ENCODE measurements at places on chromosomes 2 and 18.

GRCh38 chr2:31748041-31748440 is 167.3 kb upstream of the SRD5A2 start:
- no peak for DNase-seq

- DNase-seq: no peak
Observed at GRCh38 chr2:229150317-229150716, 120.8 kb downstream of the PID1 start.

DNA sequence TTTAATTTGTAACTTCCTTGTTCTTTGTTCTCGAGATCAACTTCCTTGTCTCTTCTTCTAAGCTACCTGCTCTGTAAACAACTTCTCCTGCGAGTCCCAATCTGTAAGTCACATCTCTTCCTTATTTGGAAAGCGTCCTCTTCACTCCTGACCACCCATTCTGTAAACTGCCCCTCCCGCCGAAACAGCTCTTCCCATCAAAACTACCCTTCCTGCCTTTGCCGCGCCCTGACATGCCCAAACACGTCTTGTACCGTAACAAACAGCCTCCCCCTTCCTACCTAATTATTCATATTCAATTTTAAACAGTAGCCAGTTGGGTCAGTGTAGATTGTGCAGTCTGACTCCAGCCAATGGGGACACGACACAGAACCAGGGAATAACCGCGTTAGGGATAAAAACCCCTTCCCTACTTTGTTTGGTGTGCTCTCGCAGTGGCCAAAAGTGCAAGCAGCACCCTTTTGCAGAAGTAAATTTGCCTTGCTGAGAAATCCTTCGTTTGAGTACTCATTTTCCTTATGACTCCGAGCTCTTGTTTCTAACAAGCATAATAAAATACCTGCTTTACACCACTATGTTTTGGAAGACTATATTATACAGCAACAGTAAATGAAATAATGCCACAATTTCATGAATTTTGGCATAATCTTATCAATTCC is 39.8 kb downstream of the PIAS2 start:
- no peak for DNase-seq

GRCh38 chr2:84970868-84971509 is at the start of gene KCMF1:
Gene KCMF1 (plus strand): TSS chr2:84971161. CDS start chr2:84971452, 291 bp downstream.
- DNase-seq: peak; percentile 68

- no peak for DNase-seq
Observed at GRCh38 chr18:14089191-14089590, 43.0 kb downstream of the ZNF519 start.

DNA sequence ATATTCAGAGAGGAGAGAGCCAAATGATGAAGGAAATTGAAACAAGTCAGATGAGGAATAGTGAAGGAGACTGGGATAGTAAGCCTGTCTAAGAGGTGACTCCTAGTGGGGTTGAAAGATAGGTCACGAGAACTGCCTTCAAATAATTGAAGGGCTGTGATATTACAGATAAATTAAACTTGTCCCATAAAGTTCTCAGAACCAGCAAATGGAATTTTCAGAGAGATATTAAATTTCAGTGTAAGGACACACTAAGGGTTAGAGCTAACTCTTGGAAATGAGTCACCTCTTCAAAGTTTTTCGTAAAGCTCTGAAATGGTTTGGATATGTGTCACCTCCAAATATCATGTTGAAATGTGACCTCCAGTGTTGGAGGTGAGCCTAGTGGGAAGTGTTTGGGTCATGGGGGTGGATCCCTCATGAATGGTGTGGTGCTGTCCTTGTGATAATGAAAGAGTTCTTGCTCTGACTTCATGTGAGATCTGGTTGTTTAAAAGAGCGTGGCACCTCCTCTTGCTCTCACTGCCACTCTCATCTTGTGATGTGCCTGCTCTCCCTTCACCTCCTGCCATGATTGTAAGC is 87.3 kb downstream of the BABAM2 start:
- no peak for DNase-seq

DNA sequence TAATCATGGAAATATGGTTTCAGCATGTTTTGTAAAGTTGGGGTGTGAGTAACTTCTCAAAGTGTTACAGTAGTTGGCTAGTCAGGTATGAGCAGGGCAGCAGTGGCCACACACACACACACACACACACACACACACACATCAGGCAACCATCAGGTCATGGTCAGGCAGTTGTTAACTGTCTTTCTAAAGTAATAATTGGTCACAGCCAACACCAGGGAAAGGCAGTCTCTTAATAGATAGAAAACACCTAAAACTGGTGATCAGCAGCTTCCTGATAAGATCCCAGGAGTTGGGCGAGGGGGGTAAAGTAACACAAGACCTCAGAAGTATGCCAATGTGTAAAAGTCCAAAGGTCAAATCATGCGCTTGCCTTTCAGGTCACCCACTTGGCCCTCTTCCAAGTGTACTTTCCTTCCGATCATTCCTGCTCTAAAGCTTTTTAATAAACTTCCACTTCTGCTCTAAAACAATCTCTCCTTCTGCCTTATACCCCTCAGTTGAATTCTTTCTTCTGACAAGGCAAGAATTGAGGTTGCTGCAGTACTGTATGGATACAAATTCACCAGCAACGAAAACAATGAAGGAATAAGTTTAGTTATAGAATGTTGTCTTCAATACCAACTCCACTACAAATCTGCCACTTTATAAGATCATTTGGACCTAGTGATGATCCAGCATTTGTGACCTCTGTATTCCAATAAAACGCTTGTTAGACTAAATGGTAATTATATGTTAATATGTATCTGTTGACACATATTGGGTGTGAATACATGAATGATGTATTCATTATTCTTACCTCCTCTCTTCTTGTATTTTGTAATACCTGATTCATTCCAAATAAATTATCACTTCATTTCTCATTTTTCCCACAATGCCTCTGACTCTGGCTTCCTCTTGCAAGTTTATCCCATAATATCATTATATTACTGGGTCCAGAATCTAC is 254.3 kb downstream of the METTL4 start:
- no peak for DNase-seq

- no peak for DNase-seq
Observed at GRCh38 chr2:207768168-207768865, 1.4 kb downstream of the FZD5 start.

DNA sequence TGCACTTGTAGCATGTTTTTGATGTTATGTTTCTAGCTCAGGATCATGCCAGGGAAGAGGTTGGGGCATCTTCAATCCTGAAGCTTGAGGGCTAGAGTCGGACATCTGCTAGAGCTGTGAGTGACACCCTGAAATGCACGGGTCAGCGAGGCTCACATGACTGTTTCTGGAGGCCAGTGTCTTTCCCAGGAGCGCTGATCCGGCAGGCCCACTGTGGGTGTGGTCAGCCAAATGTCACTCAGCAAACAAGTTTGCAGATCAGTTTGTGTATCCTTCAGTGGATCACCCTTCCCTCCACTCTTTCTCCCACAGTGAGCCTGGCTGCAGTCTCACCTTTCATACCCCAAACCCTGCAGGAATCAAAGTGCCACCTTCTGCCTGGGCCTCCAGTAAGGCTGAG is 23.0 kb upstream of the ARHGEF4 start:
- DNase-seq: no peak

DNA sequence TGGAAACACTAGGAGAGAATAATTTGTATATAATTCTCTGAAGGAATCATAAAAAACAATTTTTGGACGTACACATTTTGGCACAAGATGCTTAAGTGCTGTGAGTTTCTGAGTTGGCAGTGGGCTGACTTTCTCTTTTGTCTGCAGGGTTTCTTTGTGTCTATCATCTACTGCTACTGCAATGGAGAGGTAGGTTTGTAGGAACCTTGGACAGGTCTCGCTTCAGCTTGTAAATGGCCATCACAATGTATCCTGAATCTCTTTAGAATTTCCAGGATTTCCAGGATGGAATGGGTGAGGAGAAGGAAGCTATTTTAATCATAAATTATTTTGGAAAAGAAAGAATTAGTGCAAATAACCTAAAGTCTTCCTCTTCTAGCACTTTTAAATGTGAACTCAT is 83.9 kb downstream of the PTH2R start:
- peak; percentile 48 for DNase-seq

DNA sequence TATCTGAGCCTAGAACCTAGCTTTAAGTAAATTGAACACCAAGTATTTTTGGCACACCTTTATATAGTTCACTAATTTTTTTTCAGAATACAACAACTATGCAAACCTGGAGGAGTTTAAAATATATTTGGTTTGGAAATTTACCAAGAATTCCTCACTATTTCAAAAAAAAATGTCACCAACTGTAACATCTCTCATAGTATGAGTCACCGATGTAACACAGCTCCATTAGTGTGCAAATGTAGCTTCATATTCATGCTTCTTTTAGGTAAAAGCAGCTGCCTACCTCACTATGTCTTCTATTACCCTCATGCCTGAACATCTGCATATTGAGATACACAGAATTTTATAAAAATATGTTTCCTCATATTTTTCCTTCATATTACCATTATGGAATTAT is 80.5 kb downstream of the NRXN1 start:
- DNase-seq: no peak

- DNase-seq: peak; percentile 59
Observed at GRCh38 chr2:29115797-29116781, 874 bp downstream of the CLIP4 start.

GRCh38 chr2:182740701-182741100 is 24.6 kb downstream of the DNAJC10 start:
- DNase-seq: no peak

- DNase-seq: no peak
Observed at GRCh38 chr2:101706819-101707177, 9.3 kb downstream of the MAP4K4 start.

DNA sequence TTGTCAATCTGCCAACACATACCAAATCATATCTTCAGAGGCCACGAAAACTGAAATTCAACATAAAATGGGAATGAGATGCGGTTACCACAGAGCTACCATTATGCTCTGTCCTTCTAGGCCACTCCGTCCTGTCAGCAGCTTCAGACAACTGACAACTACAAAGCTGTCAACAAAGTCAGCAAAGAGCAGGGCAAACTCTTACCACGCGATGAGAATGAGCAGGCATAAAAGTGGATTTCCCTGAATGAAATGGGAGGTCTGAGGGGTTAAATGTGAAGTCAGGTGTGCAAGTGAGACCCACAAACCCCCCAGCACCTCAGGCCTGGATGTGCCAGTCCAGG is 130.1 kb downstream of the LNPK start:
- no peak for DNase-seq

GRCh38 chr2:30565851-30566358 is 118.9 kb downstream of the LCLAT1 start:
- DNase-seq: no peak

DNA sequence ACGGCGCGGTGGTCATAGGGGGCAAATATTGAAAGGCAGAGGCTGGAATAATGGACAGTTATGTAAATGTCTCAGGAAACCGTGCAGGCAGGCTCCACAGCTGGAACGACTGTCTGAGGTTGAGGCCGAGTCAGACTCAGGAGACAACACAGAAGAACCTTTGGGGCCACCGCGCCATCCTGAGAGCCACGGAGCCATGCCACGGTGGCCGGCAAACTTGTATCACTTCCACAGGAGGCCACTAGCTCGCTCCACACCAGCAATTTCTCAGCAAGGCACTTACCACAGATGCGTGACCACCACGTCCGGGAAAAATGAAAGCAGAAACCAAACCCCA is 156.7 kb upstream of the SALL3 start:
- DNase-seq: no peak

GRCh38 chr2:9287400-9288045 is 80.9 kb downstream of the ASAP2 start:
- DNase-seq: no peak

GRCh38 chr18:54261894-54262293 is 7.4 kb upstream of the POLI start:
- no peak for DNase-seq

DNA sequence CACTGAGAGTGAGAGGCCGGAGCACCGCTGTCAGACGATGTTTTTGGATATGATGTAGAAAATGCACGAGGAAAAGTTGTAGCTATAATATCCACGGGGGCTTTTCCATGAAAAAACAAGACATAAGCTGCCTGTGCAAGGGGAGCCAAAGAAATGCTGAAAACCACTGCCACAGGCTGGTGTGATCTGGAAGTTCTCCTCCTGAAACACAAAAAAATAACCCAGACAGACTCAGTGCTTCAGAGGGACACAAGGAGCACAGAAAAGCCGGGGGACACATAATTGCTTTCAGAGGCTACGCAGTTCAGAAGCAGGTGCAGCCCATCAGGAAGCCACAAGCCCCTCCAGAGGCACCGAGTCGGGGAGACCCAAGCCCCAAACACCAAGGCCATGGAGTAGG is 98.2 kb downstream of the ZNF516 start:
- no peak for DNase-seq

- no peak for DNase-seq
Observed at GRCh38 chr18:54905629-54906028, 53.6 kb downstream of the CCDC68 start.

GRCh38 chr2:65939687-65940086 is 495.2 kb upstream of the MEIS1 start:
- peak; percentile 88 for DNase-seq

DNA sequence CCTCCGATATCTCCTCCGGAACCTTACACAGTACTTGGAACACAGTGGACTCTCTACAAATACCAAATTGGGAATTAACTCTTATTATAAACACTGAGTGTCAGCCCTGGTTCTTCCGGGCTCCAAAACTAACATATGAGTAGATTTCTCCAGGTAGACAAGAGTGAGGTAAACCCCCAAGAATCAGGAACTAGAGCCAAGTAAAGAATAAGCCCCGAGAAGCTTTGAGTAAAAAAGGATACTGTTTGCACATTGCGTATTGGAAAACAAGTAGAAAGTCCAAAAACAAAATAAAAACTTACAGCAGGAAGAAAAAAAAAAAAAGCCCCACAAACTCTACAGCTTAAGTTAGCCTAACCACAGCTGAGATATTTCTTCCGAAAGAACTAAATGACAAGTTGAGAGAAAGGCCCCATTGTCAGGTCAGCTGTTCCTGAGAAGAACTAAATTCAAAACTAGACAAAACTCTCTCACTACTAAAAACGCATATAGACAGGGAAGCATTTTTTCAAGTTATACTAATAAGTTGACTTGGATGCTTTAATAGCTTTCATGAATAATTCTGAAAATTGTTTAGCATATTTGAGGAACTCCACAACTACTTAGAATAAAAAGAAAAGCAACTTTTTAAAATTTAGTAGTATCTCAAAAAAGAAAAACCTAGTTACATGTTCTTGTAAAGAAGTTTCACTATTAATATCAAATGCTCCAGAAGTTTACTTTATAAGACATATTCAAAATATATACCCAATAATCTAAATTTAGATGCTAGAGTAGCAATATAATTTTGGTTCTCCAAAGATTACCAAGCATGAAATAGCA is 4.3 kb upstream of the HAAO start:
- DNase-seq: no peak

DNA sequence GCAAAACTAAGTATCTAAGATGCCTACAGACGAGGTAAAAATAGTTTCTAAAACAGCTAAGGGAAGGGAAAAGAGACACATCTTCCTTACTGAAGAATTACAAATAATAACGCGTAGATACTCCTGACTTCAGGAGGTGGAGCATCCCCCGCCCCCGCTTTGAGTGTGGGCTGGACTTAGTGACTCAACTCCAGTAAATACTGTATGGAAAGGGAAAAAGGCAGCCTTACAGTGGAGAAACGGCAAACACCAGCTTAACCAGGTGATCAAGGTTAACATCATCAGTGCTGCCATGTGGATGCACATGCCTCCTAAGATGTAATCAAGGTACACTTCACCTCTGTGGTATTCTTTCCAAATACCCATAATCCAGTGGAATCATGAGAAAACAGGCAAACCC is 47.9 kb downstream of the HADHB start:
- DNase-seq: no peak

- DNase-seq: no peak
Observed at GRCh38 chr2:101768556-101769220, 71.2 kb downstream of the MAP4K4 start.

- no peak for DNase-seq
Observed at GRCh38 chr18:77140030-77140429, 7.4 kb upstream of the MBP start.

- DNase-seq: no peak
Observed at GRCh38 chr2:233929352-233930022, 12.3 kb downstream of the TRPM8 start.

Measured in NCI-H345 (cell line).